ENCODE measurements at places on chromosomes 3 and 15.

DNA sequence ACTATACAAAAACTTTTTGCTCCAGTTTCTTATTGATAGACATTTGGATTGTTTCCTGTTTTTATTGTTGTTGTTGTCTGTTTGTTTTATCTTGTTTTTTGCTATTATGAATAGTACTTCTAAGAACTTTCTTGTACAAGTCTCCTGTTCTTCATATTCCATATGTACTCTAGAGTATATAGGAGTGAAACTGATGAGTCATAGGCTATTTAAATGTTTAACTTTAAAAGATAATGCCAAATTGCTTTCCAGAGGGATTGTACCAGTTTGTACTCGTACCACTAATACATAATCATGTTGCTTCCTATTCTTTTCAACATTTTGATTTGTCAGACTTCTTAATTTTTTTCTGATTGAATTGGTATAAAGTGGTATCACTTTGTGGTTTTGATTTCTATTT lies 19.6 kb downstream of the LRRC49 start:
- no peak for DNase-seq

DNA sequence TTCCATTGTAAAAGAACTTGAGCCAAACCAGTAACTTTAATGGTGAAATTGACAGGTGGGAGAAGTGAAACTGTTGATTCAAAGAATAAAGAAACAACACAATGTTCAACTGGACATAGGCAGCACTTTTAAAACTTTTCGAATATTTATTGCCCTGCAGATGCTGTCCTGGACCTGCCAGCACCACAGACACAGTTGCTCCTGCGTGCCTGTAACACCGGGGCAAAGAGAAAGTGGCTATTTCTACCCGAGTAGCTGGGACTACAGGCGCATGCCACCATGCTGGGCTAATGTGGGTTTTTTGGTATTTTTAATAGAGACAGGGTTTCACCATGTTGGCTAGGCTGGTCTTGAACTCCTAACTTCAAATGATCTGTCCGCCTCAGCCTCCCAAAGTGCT lies 7.4 kb downstream of the IL5RA start:
- DNase-seq = no peak

GRCh38 chr15:55552926-55553325 lies 35.2 kb downstream of the PYGO1 start:
- DNase-seq = no peak

DNA sequence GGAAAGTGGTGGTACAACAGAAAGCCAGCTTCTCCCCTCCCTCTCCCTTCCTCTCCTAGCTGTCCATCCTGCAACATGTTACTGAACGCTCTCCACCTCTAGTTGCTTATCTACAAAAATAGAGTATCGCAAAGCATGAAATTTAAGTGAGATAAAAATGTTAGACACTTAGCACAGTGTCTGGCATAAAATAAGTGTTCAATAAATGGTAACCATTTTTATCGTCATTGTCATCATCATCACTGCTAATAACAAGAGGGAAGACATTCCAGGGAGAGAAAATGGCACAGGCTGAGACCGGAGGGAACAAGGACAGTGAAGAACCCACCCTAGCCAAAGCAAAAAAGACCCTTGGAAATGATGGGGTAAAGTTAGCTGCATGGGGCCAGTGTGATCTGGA lies 38.7 kb upstream of the SKOR1 start:
- no peak for DNase-seq

GRCh38 chr3:51382947-51383578 lies 2.0 kb upstream of the MANF start:
- DNase-seq = no peak

DNA sequence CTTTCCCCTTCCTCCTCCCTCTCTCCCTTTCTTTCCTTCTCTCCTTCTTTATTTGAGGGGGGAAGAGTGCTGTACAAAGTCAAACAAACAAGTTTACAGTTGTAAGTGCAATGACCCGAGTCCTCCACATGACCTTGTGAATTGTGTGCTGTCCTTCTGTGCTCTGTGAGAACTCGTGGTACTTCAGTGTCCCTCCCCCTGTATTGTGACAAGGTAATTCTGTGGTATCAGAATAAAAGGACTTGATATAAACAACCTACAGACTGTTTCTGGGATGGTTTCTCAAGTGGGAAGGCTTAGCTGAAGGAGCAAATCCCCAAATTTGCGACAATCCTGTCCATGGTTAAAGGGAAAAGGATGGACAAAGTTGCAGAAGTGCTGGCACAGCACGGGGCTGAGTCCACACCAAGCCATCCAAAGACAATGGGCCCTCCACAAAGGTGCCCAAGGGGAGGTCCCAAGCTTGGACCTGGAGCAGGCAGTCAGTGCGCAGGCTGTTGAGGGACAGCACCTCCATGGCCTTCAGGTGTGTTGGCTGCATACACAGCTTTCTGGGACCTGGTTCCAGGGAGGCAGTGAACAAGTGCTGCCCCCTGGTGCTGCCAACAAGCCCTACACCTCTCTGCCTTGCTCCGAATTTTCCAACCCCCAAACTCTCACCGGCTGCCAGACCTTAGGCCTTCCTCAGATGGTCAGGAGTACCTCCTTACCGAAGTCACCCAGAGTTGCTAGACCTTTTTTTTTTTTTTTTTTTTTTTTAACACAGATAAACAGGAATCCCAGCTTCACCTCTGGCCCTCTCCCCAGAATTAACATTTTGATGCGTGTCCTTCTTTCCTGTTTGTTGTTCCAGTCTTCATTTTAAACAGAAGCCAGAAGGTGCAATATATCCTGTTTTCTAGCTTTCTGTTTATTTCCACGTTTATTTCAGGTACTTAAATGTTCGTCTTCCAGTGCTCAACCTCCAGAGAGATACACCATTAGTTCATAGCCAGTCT lies 2.6 kb upstream of the APEH start:
- DNase-seq = peak; percentile 61

GRCh38 chr3:128917291-128917690 lies 37.9 kb downstream of the ACAD9 start:
- no peak for DNase-seq
